ENCODE measurements at places on chromosomes 16 and 17.

DNA sequence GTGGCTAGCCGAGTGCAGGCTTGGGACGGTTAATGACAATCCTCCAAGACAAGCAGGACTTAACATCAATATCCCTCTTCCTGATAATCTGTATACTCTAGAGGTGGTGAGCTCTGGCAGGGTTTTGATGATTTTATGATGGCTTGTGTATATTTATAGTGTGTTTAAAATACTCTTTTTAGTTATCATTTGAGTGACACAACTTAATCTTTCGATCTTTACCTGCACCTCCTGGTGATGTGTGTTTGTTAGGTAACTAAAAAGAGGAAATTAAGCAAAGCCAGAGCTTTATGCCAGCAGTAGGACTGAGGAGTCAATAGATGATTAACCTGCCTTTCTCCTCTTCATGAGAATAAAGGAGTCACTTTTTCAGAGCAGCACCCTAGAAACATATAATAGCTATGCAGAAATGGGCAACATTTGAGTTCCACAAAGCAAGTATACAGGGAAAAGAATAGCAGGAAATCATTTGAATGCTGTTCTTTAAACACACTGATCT lies 210.5 kb downstream of the IRX3 start:
- no peak for DNase-seq

- no peak for DNase-seq
Observed at GRCh38 chr16:65936096-65936495, 430.4 kb upstream of the CDH5 start.

- DNase-seq = no peak
Observed at GRCh38 chr17:80842456-80843013, 149.1 kb upstream of the CHMP6 start.

- no peak for DNase-seq
Observed at GRCh38 chr16:59854846-59855439, 1120.8 kb upstream of the GOT2 start.

- DNase-seq = no peak
Observed at GRCh38 chr17:37338847-37339246, 36.9 kb upstream of the C17orf78 start.

GRCh38 chr16:4654011-4654963 lies 29.7 kb downstream of the MGRN1 start:
- DNase-seq = no peak

DNA sequence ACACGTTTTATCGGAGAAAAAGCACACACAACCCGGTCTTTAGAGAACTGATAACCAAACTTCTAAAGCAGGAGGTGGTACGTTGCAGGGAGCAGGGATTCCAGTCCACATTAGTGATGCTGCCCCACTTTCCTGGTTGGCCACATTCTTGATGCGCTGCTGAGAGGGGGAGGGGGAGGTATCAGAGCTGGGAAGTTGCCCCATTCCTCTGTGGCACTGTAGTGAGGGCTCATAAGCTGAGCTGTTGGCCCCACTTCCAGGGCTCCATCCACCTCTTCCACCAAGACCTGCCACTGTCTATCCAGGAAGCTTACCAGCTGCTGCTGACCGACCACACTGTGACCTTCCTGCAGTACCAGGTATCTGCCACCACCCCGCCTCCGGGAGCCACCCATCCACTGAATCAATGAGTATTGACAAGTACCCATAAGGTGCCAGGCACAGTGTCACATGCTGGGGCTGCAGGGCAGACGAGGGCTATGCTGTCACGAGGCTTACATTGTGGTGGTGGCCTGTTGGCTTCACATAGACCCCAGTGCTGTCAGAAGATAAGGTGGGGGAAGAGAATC lies 1.1 kb downstream of the TSEN54 start:
- no peak for DNase-seq

DNA sequence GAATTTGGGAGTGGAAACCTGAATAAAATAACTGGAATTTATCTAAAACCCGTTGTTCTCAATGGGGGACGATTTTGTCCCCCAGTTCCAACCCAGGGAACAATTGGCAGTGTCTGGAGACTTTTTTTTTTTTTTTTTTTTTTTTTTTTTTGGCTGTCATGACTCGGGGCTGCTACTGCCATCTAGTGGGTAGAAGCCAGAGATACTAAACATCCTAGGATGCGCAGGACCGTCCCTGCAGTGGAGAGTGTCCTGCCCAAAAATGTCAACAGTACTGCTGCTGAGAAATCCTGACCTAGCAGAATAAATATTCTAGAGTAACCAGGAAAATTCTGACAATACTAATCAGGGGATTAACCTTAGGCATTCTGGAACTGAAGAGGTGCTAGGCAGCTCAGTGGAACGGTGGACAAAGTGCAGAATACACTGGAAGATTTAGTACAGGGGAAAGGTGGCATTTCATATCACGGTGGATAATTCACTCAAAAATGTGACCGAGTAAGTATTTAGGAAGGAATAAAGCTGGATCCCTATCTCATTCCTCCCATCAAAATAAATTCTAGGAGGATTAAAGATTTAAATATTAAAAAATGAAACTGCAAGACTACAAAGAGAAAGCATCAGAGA lies 107.6 kb downstream of the SPECC1 start:
- DNase-seq = peak; percentile 43
